Heart left ventricle (tissue), 16 donors: ENCODE measurements at places on chromosomes 7 and 10. TPM values are rescaled to one million over a fixed set of nuclear protein-coding genes. Genes with fewer than 3 reads are reported as not detected.

Gene KAZALD1
- 1.9 TPM for total RNA-seq

Gene CPVL
- total RNA-seq, result 133 TPM

Gene DYDC1
- not detected for total RNA-seq

Gene MET
- 11.1 TPM for total RNA-seq

Gene NDUFA5
- total RNA-seq, result 188 TPM

Gene GPR85
- 4.5 TPM for total RNA-seq

Gene IPMK
- total RNA-seq, result 4.2 TPM

Gene SHH
- not detected for total RNA-seq

Gene AKR1C1
- 17.7 TPM for total RNA-seq

Gene HOXA10
- not detected for total RNA-seq

Gene SPDYE8
- not detected for total RNA-seq

Gene SCD
- 4.9 TPM for total RNA-seq

Gene SPDYE6
- total RNA-seq, result not detected

Gene CFAP70
- total RNA-seq, result 2.0 TPM

Gene LIPM
- not detected for total RNA-seq

Gene ALOX5
- 36.1 TPM for total RNA-seq

Gene STRIP2
- 12.5 TPM for total RNA-seq

Gene HTR5A
- total RNA-seq, result not detected

Gene SDK1
- 3.4 TPM for total RNA-seq

Gene MYPN
- total RNA-seq, result 114 TPM

Gene SEMA3E
- total RNA-seq, result 0.50 TPM

Gene FEZF1
- total RNA-seq, result 0.20 TPM

Gene WNT16
- total RNA-seq, result not detected

Gene CPN1
- total RNA-seq, result not detected

Gene ITPRID1
- total RNA-seq, result not detected

Gene COL17A1
- total RNA-seq, result 1.4 TPM

Gene EPO
- total RNA-seq, result not detected

Gene COL28A1
- 0.83 TPM for total RNA-seq

Gene PDE1C
- 63.7 TPM for total RNA-seq

Gene MTURN
- total RNA-seq, result 19.0 TPM

Gene TMEM139
- total RNA-seq, result 9.7 TPM

Gene KIAA1549
- 2.1 TPM for total RNA-seq

Gene DGKB
- 0.52 TPM for total RNA-seq

Gene CALML3
- not detected for total RNA-seq

Gene TRIM50
- total RNA-seq, result 0.35 TPM

Gene ADAM8
- 2.6 TPM for total RNA-seq
